ENCODE measurements at places on chromosomes 13 and 19.

DNA sequence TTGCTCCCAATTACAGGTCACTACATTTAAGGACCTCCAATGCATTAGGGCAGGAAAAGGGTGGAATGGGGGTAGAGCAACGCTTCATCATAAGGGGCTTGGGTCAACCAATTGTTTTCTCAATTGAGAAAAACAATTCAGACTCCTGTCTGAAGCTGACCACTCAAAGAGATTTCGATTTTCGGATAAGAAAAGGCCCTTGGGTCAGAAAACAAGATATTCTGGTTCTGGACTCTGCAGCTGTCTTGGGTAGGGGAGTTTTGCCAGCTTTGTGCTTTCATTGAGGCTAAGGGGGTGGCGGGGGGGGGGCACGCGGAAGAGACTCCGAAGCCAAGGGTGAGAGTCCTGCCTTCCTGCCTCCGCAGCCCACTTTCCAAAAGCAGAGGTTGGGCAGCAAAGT, 4.8 kb upstream of the ZNF98 start:
- no peaks in the 10 kb centered on the region for H3K27me3 ChIP-seq
- no peaks in the 10 kb centered on the region for H3K4me1 ChIP-seq
- DNase-seq = no peak
- no peak overlapping the region for H3K27ac ChIP-seq
- no peaks in the 10 kb centered on the region for H3K36me3 ChIP-seq

DNA sequence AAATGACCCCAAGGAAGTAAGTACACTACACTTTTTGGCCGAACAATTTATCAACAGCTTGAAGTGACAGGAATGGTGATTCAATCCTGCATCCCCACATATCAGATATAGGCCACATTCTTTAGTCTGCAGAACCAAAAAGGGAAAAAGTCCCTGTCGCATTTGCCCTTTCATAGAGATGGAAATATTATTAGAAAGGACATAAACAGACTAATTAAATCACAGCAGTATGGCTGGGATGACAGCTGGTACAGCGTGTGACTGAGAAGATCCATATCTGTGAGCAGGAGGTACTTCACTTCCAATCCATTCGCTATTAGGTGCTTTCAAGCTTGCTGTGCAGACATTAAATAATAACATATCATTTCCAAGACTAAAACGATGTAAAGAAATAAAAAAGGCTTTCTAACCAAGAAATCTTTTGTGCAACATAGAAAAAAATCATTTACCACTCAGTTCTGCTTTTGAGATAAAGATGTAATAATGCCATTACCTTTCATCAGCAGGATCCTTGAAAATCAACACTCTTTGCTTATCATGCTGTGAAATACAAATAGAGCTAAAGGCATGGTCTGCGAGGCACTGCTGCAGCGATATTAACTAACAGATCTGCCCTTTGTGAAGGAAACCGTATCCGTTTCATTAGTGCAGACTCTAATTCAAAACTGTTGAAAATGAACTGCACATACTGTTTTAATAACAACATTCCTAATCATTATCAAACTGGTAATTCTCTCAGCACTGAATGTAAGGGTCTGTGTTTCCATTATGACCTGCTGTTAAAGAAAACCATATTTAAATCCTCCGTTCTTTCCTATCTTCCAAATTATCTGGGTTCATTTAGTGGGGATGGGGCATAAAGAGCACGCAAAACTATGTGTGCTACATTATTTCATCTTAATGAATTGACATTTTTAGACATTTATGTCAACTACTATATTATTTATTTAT, 245.6 kb downstream of the DACH1 start:
- H3K36me3 ChIP-seq = no peaks in the 10 kb centered on the region
- H3K4me3 ChIP-seq = no peak overlapping the region
- no peaks in the 10 kb centered on the region for H3K4me1 ChIP-seq
- DNase-seq = no peak
- H3K27me3 ChIP-seq = no peaks in the 10 kb centered on the region

DNA sequence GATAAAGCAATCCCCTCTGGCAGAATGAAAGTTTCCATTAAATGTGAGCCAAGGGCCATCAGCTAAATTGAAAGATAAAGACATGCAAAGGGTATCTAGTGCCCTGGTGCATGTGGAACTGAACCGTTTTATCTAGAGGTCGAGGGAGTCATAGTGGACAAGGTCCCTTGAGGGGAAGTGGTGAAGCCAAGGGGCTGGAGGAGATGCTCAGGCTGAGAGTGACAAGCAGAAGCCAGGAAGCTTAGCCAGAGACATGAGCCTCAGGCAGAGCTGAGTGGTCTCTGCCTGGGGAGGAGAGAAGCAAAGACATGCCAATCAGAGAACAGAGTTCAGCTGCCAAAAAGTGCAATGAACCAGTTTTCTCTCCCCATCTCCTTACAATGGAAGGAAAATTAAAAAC, 68.1 kb upstream of the SLC10A2 start:
- DNase-seq = no peak
- no peak overlapping the region for H3K4me3 ChIP-seq
- H3K27me3 ChIP-seq = no peaks in the 10 kb centered on the region
- H3K27ac ChIP-seq = no peak overlapping the region
- H3K36me3 ChIP-seq = no peaks in the 10 kb centered on the region
- peaks cover 17% of the 10 kb centered on the region for H3K4me1 ChIP-seq

DNA sequence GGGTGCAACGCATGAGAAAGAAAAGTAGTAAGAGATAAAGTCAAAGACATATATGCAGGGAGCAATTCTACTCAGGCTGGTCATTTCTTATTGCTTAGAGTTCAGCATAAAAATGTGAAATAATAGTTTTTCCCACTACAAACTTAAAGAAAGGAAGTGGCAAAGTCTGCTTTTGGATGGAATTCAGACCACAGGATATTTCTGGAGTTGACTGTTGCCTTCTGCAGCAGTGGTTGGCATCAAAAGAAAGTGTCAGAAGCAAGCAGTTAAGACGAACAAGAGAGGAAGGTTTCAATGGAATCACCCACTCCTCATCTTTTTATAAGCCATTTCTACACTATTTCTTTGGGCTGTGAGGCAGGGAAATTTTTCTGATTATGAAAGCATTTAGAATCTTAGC, 36.2 kb upstream of the TRPC4 start:
- no peaks in the 10 kb centered on the region for H3K27me3 ChIP-seq
- no peak overlapping the region for H3K4me3 ChIP-seq
- H3K36me3 ChIP-seq = no peaks in the 10 kb centered on the region
- DNase-seq = no peak
- no peak overlapping the region for H3K27ac ChIP-seq

- no peak for DNase-seq
- no peak overlapping the region for H3K27ac ChIP-seq
- no peaks in the 10 kb centered on the region for H3K27me3 ChIP-seq
- H3K4me1 ChIP-seq = no peaks in the 10 kb centered on the region
- no peaks in the 10 kb centered on the region for H3K36me3 ChIP-seq
Observed at GRCh38 chr13:105962080-105962479, 573.4 kb downstream of the EFNB2 start.

DNA sequence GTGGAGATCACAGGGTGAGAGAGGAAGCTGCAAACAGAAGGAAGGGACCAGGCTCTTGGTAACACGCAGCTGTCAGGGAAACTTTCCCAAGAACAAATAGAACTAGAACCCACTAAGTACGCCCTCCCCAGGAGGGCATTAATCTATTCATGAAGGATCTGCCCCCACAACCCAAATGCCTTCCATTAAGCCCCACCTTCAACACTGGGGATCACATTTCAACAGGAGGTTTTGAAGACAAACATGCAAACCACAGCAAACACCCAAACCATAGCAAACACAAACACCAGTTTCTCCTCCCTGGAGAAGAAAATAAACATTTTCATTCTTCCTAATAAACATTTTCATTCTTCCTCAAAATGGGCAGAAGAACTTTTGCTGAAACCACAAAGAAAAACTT, 329.6 kb downstream of the EFNB2 start:
- no peaks in the 10 kb centered on the region for H3K27me3 ChIP-seq
- H3K36me3 ChIP-seq = no peaks in the 10 kb centered on the region
- no peak overlapping the region for H3K27ac ChIP-seq
- no peak overlapping the region for H3K4me3 ChIP-seq
- H3K4me1 ChIP-seq = no peaks in the 10 kb centered on the region

GRCh38 chr13:49348751-49349150, 95.1 kb downstream of the CAB39L start:
- H3K4me1 ChIP-seq = no peaks in the 10 kb centered on the region
- no peaks in the 10 kb centered on the region for H3K36me3 ChIP-seq
- no peak overlapping the region for H3K4me3 ChIP-seq

GRCh38 chr13:32902874-32903273, 113.3 kb upstream of the KL start:
- H3K36me3 ChIP-seq = no peaks in the 10 kb centered on the region
- no peak overlapping the region for H3K4me3 ChIP-seq
- peaks cover 12% of the 10 kb centered on the region for H3K4me1 ChIP-seq
- H3K27me3 ChIP-seq = no peaks in the 10 kb centered on the region

GRCh38 chr19:35937345-35938281, 1.4 kb downstream of the LRFN3 start:
- H3K27ac ChIP-seq = no peak overlapping the region
- no peak for DNase-seq
- 0 out of 2 replicates have a peak overlapping the region, but pooled peaks have one; percentile 60 for H3K4me3 ChIP-seq

DNA sequence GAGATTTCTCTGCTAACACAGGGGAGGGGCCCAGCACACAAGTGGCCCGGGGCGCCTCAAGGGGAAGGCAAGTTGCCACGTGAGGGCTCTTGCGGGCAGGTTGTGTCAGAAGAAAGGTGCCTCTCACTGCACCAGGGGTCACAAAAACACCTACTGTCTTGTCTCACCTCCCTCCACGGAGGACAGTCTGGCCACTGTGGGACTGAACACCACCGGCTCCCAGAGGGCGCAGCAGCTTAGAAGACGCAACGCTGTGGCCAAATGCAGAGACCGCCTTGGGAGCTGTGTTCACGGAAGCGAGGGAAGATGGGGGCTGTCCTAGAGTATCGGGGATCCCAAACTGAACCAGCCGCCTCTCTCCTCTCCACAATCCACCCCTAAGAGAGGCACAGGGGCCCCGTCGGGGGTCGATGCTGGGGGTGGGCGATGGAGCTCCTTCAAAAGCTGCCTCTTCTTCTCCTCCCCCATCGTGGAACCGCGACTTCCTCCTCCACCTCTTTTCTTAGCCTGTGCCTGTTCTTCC, 177.5 kb downstream of the FOXO1 start:
- no peaks in the 10 kb centered on the region for H3K4me1 ChIP-seq
- no peaks in the 10 kb centered on the region for H3K36me3 ChIP-seq
- no peak overlapping the region for H3K27ac ChIP-seq
- no peaks in the 10 kb centered on the region for H3K27me3 ChIP-seq
- DNase-seq = no peak

GRCh38 chr13:95722241-95722640, 45.3 kb downstream of the DNAJC3 start:
- H3K4me1 ChIP-seq = no peaks in the 10 kb centered on the region
- H3K27me3 ChIP-seq = no peaks in the 10 kb centered on the region
- DNase-seq = no peak
- no peak overlapping the region for H3K4me3 ChIP-seq
- no peak overlapping the region for H3K27ac ChIP-seq

- H3K4me3 ChIP-seq = no peak overlapping the region
- no peaks in the 10 kb centered on the region for H3K4me1 ChIP-seq
- H3K27ac ChIP-seq = no peak overlapping the region
- H3K27me3 ChIP-seq = no peaks in the 10 kb centered on the region
- H3K36me3 ChIP-seq = no peaks in the 10 kb centered on the region
Observed at GRCh38 chr13:110499621-110500281, 61.8 kb downstream of the RAB20 start.

- H3K27me3 ChIP-seq = no peaks in the 10 kb centered on the region
- no peak overlapping the region for H3K27ac ChIP-seq
- DNase-seq = no peak
- H3K36me3 ChIP-seq = no peaks in the 10 kb centered on the region
- no peaks in the 10 kb centered on the region for H3K4me1 ChIP-seq
Observed at GRCh38 chr13:105426441-105426840, 1109.0 kb downstream of the EFNB2 start.

DNA sequence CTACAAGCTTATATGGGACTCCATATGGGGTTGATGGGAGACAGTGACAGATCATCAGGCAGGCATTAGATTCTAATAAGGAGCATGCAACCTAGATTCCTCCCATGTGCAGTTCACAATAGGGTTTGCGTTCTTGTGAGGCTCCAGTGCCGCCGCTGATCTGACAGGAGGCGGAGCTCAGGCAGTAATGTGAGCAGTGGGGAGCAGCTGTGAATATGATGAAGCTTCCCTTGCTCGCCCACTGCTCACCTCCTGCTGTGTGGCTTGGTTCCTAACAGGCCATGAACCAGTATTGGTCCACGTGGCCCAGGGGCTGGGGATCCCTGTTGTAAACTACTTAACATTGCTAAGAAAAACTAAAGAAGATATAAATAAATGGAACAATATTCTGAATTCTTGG, 378.4 kb downstream of the KCNRG start:
- no peak overlapping the region for H3K27ac ChIP-seq

DNA sequence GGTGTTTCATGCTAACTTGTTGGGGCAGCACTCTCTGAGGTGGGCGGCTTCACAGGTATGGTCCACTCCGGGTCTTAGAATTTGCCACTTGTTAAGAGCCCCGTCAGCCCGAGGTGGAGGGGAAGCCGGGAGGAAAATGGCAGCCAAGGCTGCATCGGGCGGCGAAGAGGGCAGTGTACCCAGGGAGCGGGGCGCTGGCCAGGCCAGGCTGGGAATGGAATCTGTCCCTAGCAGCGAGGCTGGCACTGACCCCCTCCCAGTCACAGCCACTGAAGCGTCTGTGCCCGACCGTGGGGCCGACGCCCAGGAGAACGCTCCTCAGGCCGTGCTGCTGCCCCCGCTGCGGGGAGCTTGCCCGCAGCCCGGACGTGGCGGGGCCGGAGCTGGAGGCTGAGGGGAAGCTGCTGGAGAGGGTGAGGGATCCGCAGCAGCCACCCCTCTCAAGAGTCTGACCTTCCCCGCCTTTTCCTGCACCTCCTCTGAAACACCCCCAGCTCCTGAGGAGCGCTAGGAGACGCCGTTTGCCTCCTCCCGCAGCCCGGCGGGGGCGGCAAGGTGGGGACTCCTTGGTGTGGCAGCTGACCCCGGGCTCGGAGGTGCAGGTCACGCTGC, 313.8 kb upstream of the SPRY2 start:
- no peak overlapping the region for H3K27ac ChIP-seq
- no peaks in the 10 kb centered on the region for H3K4me1 ChIP-seq
- H3K27me3 ChIP-seq = no peaks in the 10 kb centered on the region
- DNase-seq = no peak

GRCh38 chr13:47723898-47724297, 277.2 kb downstream of the SUCLA2 start:
- H3K27ac ChIP-seq = no peak overlapping the region
- H3K4me3 ChIP-seq = no peak overlapping the region
- DNase-seq = no peak

DNA sequence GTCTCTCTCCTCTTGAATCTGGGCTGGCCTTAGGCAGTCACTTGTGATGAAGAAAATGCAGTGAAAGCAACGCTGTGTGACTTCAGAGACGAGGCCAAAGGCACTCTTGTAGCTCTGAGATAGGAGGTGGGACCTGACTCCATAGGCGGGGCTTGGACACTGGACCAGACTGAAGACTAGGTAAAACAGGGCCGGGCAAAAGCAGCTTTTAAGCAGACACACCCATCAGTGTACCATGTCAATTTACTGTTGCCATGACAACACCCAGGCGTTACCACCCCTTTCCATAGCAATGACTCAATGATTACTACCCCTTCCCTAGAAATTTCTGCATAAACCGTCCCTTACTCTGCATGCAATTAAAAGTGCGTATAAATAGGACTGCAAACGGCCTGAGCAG, 6.6 kb upstream of the EID2 start:
- H3K36me3 ChIP-seq = no peaks in the 10 kb centered on the region
- DNase-seq = no peak
- H3K4me1 ChIP-seq = peaks cover 8% of the 10 kb centered on the region
- no peak overlapping the region for H3K4me3 ChIP-seq
- H3K27me3 ChIP-seq = 0 out of 2 replicates have a peak, but pooled peaks cover 3% of the 10 kb centered on the region

All from MM.1S (cell line).